ENCODE measurements at places on chromosomes 2 and 18.

- no peaks in the 10 kb centered on the region for H3K27me3 ChIP-seq
- no peak overlapping the region for H3K27ac ChIP-seq
- no peak overlapping the region for H3K4me3 ChIP-seq
- no peaks in the 10 kb centered on the region for H3K36me3 ChIP-seq
- H3K4me1 ChIP-seq, result no peaks in the 10 kb centered on the region
Observed at GRCh38 chr2:96463119-96463518, 42.0 kb downstream of the NEURL3 start.

- no peak overlapping the region for H3K27ac ChIP-seq
- H3K4me1 ChIP-seq, result no peaks in the 10 kb centered on the region
- DNase-seq, result no peak
- no peaks in the 10 kb centered on the region for H3K36me3 ChIP-seq
Observed at GRCh38 chr2:157404363-157404762, 39.5 kb downstream of the CYTIP start.

GRCh38 chr2:13240789-13241487 is 524.2 kb downstream of the TRIB2 start:
- H3K4me3 ChIP-seq, result no peak overlapping the region
- no peaks in the 10 kb centered on the region for H3K4me1 ChIP-seq
- H3K36me3 ChIP-seq, result no peaks in the 10 kb centered on the region
- no peaks in the 10 kb centered on the region for H3K27me3 ChIP-seq

- no peak overlapping the region for H3K4me3 ChIP-seq
- H3K27me3 ChIP-seq, result no peaks in the 10 kb centered on the region
- H3K4me1 ChIP-seq, result no peaks in the 10 kb centered on the region
Observed at GRCh38 chr2:207046724-207047123, 107.4 kb downstream of the CPO start.

- H3K27ac ChIP-seq, result no peak overlapping the region
- H3K27me3 ChIP-seq, result no peaks in the 10 kb centered on the region
- no peaks in the 10 kb centered on the region for H3K36me3 ChIP-seq
- no peak overlapping the region for H3K4me3 ChIP-seq
Observed at GRCh38 chr2:166671801-166672200, 177.8 kb upstream of the SCN7A start.

All from iPS DF 6.9 (cell line).